ENCODE measurements at places on chromosomes 11 and 22. TPM values are rescaled to one million over a fixed set of nuclear protein-coding genes. Genes with fewer than 3 reads are reported as not detected.

Gene APOL4
- total RNA-seq: 1.5 TPM

Gene C11orf65
- 0.63 TPM for total RNA-seq

Gene SAA2
- not detected for total RNA-seq

Gene JAML
- 8.9 TPM for total RNA-seq

Measured in esophagus muscularis mucosa (tissue), 4 donors.